Breast epithelium (tissue), 4 donors: ENCODE measurements at places on chromosomes 7 and 10.

GRCh38 chr10:25261558-25261957, 86.8 kb downstream of the GPR158 start:
- no peak for DNase-seq

- DNase-seq, result no peak
Measured at GRCh38 chr7:89837515-89837914, 316.8 kb upstream of the STEAP1 start.

DNA sequence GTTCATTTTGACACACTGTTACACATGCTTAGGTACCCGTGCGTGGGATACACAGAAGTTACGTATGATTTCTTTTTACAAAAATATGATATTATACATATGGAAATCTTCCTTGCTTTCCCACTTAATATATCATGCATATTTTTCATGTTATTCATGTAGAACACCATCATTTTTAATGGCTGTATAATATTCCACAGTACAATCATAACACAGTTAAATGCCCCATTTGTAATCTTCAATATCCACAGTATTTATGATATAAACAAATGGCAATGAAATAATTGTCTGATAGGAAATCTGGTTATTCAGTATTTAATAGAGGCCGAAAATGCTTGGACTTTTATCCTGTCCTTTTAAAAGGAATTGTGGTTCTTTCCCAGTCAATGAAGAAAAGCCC, 23.2 kb downstream of the VIPR2 start:
- no peak for DNase-seq

GRCh38 chr10:7813481-7813880, 4.8 kb upstream of the TAF3 start:
- no peak for DNase-seq

DNA sequence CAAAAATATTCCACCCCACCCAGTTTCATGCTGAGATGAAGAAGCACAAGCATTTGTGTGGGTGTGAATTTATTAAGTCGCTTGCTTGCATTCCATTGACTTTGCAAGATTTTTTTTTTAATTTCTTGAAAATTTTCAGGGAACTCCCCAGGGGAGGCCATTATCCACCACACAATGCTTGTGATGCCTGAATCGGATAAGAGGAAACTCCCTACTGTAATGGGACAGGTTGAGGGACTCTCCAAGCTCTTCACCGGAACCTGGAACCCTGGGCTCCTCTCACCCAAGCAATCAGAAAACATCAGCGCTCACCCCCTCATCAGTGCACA, 153.6 kb upstream of the ZMIZ1 start:
- DNase-seq, result no peak

- DNase-seq, result no peak
Measured at GRCh38 chr7:113120647-113121046, 2.3 kb upstream of the SMIM30 start.

DNA sequence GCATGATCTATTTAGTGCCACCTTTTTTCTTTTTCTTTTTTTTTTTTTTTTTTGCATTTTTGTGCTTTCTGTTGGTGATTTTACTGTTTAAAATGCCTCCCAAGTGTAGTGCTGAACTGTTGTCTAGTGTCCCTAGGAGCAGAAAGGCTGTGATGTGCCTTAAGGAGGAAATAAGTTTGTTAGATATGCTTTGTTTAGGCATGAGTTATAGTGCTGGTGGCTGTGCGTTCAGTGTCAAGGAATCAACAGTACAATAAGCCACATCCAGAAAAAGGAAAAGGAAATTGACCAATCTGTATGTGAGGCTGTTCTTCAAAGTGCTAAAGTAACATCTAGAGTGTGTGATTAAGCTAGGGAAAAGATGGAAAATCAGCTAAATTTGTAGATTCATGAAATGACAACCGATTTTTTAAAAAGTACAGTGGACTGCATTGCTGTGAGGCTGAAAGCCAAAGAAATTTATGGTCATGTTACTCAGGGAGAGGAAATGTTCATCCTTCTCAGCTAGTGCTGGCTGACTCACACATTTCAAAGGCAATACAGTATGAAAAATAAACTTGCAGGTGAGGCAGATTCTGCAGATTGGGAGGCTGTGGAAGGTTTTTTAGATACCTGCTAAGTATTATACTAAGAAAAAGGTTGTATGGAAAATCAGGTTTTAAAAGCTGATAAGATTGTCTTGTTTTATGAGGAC, 122.7 kb upstream of the ADCY1 start:
- no peak for DNase-seq

- DNase-seq, result no peak
Measured at GRCh38 chr7:80420876-80421275, 91.0 kb downstream of the GNAT3 start.

DNA sequence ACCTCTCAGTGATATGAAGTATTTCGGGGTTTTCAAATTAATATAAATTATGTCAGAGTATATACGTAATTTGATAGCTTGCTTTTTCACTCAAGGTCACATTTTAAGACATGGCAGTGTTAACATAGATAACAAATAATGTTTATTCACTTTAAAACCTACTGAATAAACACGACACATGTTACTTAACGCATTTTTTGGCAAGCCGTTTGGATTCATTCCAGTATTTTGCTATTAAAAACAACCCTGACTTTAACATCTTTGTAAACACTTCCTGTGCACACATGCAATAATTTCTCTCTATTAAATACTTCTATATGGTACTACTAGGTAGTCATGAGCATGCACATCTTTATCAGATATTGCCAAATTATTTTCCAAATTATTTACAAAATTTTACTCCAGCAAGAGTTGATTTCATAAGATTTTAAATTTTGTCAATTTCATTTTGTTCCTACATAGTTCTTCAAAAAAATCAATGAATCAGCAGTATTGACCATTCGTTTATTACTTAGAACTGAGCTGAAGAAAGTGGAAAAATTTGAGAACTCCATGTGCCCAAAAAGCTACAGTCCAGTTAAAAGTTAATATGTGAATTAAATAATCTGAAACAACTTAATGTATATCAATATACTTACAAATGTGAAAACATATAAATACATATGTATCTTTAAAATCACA, 26.8 kb upstream of the THSD7A start:
- no peak for DNase-seq
